ENCODE measurements at places on chromosomes 2 and 18.

DNA sequence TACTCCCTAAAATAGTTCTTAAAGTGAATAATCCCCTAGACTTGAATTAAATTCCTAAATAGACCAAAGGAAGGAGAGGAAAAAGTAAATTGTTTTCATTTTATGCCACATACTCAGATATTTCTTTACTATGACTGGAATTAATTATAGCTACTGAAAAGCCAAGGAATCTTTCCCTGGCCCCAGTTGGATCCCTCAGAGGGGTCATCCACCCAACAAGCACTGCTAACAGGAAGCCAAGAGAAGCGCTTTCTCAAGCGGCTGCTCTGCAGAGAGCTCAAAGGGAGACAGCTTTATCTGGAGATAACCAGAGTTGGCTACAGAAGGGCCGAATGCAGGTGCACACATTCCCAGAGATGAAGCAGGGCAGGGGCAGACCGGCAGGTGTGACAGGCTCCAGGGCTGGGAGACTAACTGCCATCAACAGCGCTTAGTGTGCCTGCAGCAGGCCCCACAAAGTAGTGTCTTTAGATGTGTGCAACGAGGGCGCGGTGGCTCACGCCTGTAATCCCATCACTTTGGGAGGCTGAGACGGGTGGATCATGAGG lies 51.1 kb downstream of the POLR1A start:
- DNase-seq: peak; percentile 61

DNA sequence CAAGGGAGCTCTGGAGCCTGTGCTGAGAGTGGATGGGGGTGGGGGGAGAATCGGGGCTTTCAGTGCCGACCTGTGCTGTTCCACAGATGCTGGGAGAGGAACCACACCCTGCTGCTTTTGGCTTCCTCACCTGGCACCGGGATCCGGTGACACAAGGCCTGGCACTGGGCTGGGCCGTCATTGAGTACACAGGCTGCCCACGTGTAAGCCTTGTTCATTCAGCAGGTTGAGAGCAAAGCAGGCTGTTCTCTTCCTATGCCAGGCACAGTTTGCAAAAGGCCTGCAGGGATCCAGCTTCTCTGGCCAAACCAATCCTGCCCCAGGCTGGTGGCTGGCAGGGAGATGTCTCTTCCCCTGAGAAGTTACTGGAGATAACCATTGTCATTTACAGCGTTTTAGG lies 17.1 kb downstream of the TRIB2 start:
- no peak for DNase-seq

DNA sequence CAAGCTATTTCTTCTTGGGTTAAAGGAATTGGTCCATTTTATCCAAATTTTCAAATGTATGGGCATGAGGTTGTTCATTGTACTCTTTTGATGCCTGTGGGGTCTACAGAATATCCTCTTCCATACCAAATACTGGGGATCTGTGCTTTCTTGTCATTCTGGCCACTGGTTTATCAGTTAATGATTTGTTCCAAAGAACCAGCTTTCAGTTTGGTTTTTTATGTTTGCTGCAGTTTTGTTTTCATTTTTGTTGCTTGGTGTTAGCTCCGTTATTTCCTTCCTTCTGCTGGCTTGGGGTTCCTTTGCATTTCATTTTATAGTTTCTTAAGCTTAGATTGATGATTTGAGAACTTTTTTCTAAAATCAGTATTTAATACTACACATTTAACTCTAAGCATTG lies 45.5 kb downstream of the SLC66A2 start:
- no peak for DNase-seq

DNA sequence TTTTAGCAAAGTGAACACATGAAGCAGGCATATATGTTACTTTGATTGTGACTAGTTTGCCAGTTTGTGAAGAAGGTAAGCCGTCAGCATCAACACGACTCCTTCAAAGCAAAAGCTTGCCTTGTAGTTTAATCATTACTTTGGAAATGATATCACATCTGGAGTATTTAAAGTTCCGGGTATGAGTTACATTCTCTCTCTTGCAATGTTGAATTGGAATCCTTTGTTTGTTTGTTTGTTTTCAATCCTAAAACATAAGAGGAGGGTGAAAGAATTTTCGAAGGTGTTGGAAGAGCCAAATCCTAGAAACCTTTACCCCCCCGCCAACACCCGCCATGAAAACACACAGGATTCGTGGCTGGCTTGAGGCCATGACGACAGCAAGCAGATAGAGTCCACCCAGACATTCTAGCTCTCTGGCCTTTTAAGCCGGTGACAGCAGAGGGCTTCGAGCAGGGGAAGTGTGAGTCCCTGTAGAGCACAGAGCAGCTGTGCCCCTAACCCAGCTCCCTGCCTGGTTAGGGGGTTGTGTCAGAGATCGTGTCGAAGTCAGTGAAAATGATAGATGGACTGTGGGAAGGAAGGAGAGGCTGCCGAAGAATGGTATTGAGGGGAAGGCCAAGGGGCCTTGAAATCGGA lies 103.8 kb upstream of the SMIM21 start:
- no peak for DNase-seq

GRCh38 chr2:101710471-101711318 lies 13.2 kb downstream of the MAP4K4 start:
- DNase-seq: peak; percentile 27

DNA sequence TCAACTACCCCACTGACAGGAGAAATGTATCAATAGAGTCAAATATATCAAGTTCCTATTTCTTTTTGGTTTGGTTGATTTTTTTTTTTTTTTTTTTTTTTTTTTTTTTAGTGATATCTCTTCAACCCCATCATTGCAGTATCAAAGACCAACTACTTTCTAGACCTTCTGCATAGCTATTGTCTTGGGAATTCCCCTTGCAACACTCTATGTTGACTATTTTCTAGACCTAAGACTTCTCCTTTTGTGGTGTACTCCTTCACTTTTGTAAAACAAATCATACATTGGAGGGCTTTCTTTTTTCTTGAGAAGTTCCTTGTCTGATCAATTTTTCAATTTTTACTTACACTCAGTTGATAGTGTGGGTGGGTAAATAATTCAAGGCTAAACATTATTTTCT lies 46.5 kb upstream of the NR4A2 start:
- no peak for DNase-seq

DNA sequence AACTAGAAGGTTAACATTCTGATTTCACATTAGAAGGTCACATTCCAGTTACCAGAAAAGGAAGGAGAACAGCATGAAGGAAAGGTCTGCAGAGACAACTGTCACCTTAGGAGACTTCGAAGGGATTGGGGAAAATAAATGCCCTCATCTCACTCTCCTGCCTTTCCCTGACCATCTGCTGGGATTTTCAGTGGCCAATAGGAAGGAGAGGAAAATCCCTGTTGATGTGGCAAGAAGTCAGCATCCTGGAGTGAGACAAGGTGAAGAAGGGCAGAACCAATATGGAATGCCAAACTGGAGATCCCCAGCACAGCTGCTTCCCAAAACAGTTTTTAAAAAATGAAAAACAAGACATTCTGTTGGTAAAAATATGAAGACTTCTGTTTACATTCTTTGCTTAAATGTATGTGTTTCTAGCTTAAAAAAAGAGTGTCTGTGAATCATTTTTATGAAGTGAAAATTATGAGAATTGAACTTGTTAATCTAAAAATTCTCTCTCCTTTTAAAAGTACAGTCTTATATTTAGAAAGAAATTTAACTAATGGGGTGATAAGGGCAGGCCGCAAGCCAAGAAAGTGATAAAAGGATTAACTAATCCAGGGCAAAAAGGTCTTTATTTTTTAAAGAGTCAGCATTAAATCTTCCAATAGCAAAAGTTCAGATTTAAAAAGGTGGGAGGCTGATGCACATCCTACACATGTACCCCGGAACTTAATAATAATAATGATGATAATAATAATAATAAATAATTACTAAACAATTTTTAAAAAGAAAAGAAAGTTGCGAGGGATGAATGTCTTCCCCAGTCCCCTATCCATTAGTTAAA lies 160.6 kb upstream of the DOK6 start:
- no peak for DNase-seq

DNA sequence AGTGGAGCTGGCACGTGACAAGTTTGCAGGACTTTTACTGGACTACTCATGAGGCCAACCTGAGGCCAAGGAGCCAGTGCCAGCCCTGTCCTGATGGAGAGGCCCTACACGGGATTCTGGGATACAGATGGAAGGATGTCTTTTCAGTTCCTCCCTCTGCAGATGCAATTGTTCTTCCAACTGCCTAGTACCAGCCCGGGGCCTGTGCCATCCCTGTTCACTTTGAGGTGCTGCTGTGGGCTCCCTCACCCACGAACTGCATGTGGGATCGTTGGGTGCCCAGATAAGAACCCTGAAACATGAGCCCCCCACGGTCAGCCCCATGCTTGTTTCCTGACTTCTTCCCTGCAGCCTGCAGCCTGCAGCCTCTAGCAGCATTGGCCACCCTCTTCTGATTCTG lies 25.3 kb upstream of the LAPTM4A start:
- no peak for DNase-seq

DNA sequence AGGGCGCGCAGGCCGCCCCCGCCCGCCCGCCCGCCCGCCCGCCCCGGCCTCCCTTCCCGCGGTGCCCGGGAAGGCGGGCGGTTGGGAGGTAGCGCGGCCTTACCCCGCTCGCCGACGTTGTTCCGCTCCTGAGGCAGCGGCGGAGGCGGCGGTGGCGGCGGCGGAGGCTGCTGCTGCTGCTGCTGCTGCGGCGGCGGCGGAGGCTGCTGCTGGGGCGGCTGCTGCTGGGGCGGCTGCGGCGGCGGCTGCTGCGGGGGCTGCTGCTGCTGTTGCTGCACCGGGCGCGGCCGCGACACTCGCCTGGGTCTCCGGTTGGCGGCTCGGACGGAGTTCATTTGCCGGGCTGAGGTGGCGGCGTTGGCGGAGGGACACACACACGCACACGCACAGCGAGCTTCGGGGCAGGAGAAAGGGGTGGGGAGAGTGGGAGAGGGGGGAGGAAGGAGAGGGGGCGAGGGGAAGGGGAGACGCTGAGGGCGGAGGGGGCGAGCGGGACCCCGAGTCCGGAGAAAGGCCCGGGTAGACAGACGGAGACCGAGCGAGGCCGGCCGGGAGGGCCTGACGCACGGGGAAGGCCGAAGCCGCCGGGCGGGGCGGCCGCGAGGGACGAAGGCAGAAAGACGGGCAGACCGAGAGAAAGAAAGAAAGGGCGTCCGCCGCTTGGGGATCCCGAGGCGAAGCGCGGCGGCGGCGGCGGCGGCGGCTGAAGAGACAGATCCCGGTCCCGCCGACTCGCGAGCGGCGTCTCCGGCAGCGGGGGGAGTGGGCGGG lies 727 bp downstream of the FBXO11 start:
- DNase-seq: peak; percentile 62

DNA sequence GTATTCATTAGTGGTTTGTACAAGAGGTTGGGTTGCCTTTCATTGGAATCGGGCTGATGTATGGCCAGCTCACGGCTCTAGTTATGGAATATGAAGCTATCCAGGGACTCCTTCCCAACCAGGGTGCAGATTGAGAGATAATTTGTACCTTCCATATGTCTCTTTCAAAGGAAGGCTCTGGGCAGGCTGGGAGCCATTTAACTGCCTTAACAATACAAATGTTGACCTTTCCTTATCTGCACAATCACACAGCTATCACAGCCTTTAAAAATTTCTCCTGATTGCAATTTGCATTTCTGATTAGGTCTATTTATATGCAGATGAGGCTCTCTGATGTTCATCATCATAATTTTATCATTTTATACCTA lies 58.7 kb downstream of the MYO3B start:
- no peak for DNase-seq

GRCh38 chr2:135349941-135350340 lies 181.1 kb downstream of the ZRANB3 start:
- DNase-seq: no peak

- no peak for DNase-seq
These were observed 859.5 kb upstream of the CNTNAP5 start for GRCh38 chr2:123165616-123166015.

DNA sequence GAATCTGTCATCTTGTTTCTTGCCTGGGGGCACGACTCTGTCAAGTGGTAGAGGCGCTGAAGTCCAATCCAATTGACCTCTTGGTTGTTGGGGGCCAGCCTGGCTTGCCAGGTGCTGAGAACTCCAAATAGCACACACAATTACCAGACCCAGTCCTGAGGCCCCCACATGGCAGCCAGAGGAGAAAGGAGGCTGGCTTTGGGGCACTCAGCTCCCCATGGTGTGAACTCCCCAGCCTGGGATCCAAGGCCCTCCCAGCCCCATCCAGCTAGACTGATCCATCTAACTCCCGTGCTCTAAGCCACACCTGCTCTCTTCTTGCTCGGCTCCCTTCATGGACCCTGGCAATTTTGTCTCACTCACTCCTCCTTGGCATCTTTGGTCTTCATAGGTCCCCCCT lies 170.0 kb downstream of the CELF4 start:
- no peak for DNase-seq

GRCh38 chr18:9108911-9109310 lies 6.4 kb downstream of the NDUFV2 start:
- no peak for DNase-seq

DNA sequence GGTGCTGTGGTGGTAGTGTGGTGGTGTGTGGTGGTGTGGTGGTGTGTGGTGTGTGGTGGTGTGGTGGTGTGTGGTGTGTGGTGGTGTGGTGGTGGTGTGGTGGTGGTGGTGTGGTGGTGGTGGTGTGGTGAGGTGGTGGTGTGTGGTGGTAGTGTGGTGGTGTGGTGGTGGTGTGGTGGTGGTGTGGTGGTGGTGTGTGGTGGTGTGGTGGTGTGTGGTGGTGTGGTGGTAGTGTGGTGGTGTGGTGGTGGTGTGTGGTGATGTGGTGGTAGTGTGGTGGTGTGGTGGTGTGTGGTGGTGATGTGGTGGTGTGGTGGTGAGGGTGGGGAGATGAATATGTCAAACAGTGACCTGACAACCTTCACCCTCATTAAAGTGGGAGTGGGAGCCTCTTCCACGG lies 55.6 kb upstream of the DLGAP1 start:
- DNase-seq: no peak

GRCh38 chr2:229265727-229266126 lies 5.4 kb downstream of the PID1 start:
- DNase-seq: no peak

GRCh38 chr2:232757905-232758304 lies 18.5 kb downstream of the KCNJ13 start:
- no peak for DNase-seq

- DNase-seq: peak; percentile 13
These were observed 244.9 kb downstream of the IRS1 start for GRCh38 chr2:226554701-226555100.

GRCh38 chr2:36549165-36549574 lies 48.8 kb downstream of the FEZ2 start:
- DNase-seq: no peak

GRCh38 chr18:12049978-12050811 lies 43.4 kb upstream of the ANKRD62 start:
- DNase-seq: no peak

DNA sequence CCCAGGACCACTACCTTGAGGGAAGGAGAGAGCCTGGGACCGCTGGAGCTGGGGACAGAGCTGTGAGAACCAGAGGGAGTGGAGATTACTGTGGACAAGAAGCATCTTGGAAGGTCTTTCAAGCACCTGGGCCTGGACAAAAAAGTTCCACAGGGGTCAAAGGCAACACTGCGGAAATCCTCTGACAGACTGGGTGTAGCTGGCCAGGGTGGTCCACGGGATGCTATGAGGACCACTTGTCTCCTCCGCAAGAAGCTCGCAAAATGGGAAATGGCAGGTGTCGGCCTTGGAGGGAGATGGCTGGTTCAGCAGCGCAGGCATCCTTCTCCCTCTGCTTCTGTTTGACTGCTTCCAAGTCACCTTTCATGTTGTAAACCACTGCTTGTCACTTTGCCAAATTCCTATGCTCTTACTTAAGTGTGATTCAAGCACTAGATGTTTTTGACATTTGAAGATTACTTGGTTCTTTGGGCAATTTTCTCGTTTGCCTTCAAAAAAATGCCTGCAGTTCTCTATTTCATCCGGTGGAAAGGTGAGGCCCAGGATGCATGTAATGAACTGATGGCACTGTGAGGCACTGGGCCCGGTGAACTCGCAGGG lies 27.7 kb downstream of the KLHL29 start:
- DNase-seq: no peak

GRCh38 chr2:102094917-102095316 lies 47.6 kb upstream of the IL1R1 start:
- peak; percentile 57 for DNase-seq
